ENCODE measurements at places on chromosomes 2 and 18. TPM values are rescaled to one million over a fixed set of nuclear protein-coding genes. Genes with fewer than 3 reads are reported as not detected.

The ICA1L gene
- 0.86 TPM for polyA plus RNA-seq

The GCA gene
- 0.24 TPM for polyA plus RNA-seq

The PREB gene
- 78.8 TPM for polyA plus RNA-seq

The SFTPB gene
- polyA plus RNA-seq, result not detected

The LAMA1 gene
- not detected for polyA plus RNA-seq

The HRH4 gene
- not detected for polyA plus RNA-seq

The BOK gene
- polyA plus RNA-seq, result 2.3 TPM

The TMEM37 gene
- polyA plus RNA-seq, result 0.64 TPM
